ENCODE measurements at places on chromosomes 2 and 18.

DNA sequence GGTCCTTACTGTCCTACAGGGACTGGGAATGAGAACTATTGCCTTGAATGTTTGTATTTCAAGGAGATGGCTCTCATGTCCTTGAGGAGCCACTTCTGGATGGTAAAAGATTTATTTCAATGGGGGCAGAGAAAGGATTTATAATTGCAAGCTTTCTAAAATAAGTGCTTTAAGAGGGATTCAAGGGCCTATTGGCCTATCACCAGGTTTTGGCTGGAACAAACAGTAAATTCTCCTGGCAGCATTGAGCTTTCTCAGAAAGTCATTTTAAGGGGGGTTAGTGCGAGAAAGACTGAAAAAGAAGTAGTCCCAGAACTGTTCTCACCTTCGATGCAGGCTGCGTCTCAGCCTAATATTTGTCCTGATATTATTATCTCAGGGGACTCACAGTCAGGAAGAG, 29.8 kb downstream of the DPP10 start:
- DNase-seq = no peak

- DNase-seq = peak; percentile 21
Observed at GRCh38 chr18:57859314-57859713, 56.2 kb upstream of the ATP8B1 start.

DNA sequence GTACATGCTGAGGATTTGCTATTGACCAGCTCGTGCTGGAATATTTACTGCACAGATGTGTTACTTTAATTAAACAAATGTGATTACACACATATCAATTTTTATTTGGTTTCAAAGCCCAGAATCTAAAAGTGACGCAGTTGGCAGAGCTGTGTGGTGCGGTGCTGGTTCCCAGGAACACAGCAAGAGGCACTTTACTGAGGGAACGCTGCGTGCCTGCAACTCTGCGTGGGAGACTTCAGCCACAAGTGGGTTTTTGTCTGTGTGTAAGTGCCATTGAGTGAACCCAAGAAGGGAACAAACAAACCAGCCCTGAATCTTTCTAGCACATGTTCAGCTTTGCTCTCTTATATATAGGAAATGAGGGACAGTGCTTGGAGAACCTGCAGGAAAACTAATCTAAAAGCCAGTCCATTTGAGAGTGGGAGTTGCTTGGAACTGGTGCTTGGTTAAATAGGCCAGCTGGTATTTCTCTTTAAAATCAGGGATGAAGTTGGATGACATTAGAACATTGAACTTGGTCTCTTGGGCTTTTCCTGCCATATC, 196.6 kb upstream of the CELF4 start:
- DNase-seq = no peak

DNA sequence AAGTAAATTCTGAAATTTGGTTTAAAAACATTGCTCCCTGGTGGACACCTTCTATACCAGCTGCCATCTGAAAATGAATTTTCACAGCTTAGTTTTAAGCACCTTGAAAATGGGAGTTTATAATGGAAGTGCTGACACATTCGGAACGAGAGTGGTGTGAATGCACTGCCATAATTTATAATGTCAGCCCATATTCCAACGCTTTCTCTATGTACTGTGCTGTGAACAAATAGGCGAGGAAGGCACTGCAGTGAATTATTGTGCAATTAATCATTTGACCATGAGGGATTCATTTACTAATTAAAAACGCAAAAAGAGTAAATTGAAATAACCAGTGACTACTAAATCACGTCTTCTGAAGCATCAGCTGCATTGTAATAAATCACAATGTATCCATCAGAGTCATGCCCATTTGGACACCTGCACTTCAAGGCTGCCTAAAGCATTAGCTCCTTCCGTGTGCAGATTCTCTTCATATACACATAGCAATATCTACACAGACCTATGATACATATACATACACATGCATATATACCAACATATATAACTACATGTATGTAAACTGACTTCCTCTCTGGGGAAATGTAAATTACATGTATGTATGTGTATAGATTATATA, 699.8 kb downstream of the GALR1 start:
- no peak for DNase-seq

- no peak for DNase-seq
Observed at GRCh38 chr2:182917924-182918323, 51.5 kb upstream of the FRZB start.

DNA sequence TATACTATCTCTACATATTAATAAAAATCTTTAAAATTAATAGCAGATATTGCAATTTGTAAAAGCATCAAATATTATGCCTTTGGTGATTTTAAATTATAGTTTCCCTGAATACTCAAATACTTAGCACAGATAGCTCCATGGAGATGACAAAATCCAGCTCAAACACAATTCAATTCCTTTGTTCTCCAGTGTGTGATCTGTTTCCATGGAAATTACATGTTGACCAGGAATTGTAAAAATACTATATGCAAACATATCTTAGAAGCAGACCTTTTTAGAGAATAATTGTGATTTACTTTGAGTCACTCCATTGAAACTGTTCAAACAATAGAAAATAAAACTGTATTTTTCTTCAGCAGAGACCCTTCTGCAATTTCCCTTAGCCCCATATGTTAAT, 68.3 kb downstream of the FAM161A start:
- DNase-seq = no peak
